ENCODE measurements at places on chromosomes 16 and 17.

GRCh38 chr17:82740906-82741759 lies 5.7 kb downstream of the FN3K start:
- DNase-seq: no peak

- DNase-seq: no peak
These were observed 157.4 kb downstream of the WWOX start for GRCh38 chr16:78256686-78257375.

DNA sequence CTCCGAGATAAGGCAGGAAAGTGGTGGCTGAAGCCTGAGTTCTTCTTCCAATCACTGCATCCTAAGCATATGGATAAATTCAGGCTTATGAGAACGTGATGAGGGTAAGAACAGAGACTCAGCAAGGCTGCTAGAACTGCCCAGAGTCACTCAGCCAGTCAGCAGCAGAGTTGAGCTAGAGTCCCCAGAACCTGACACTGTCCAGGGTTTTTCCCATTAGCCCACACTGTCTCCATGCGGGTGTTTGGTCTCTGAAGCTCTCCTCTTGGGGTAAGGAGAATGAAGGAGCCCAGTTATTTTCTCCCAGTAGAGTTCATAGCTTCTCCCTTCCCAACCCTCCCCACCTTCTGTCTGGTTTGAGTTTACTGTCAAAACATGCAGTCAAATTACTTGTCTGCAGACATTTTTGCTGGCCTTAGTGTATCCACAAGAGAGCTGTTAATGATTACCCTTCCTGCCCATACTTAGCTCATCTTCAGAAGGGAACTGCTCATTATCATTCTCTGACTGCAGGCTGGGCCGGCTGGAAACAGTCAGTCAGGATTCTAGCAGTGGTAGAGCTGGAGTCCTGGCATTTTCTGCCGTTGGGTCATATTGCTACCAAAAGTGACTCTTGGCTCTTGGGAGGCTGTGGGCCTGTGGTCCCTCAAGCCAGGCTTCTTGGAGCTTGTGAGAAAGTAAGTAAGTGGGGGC lies 460.0 kb downstream of the HS3ST3B1 start:
- DNase-seq: no peak

DNA sequence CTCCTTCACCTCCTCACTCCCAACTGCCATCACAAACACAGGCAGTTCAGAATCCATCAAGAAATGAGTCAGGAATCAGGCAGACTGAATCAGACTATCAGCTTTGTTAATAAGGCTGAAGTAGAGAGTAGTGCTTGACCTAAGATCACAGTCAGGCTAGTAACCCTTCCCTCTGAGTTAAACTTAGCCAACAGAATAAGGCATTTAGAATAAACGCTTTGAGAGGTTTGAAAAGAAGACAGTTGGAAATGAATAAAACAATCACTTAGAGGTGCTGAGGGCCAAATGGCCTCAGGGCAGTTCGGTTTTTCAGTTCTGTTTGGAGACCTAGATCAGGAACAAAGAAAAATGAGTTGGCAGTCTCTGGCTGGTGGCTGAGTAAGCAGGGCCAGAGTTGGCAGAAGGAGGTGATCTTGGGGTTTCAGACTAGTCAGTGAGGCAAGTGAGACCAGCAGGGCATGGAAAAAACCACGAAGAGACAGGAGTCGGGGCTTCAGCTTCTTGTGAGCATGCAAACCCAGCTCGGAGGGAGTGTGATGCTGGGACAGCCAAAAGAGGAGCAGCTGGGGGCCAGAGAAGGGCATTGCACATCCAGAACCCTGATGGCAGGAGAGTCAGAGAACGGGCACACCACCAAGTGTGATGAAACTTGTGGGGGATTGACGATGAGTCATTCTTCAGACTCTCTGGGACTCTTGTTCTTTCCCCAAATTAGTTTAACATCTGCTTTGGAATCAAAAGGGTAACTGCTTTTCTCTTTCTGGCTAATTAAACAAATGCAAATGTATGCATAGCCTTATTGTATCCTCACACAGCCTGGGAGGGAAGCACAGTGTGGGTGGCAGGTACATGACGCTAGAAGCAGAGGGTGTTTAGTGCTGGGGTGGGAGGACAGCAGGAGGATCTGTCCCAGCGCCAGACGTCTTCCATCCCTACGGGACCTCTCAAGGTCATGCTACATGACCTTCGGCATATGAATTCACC lies 54.8 kb downstream of the SPECC1 start:
- DNase-seq: peak; percentile 93

- DNase-seq: peak; percentile 70
These were observed 18.8 kb downstream of the ALOX15B start for GRCh38 chr17:8057691-8058114.

DNA sequence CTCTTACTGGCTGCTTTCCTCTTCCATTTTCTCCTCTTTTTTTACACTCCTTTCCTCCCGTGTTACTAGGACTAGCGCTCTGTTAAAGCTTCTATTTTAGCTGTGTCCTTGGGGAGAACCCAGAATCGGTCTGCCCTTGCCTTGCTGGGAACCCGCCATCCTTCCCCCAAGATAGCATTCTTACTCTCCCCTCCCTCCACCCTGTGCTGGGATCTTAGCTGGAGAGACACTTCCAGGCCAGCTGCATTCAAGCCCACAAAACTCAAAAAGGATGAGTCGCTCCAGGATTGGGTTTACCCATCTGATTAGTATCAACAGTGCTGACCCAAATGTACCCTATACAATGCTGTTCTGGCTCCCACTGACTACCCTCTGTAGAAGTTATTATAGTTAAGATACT lies 200.5 kb upstream of the ASIC2 start:
- DNase-seq: no peak

GRCh38 chr17:79670537-79671084 lies 59.8 kb upstream of the RBFOX3 start:
- peak; percentile 10 for DNase-seq

- DNase-seq: no peak
These were observed 16.9 kb downstream of the SYT17 start for GRCh38 chr16:19184823-19185509.

DNA sequence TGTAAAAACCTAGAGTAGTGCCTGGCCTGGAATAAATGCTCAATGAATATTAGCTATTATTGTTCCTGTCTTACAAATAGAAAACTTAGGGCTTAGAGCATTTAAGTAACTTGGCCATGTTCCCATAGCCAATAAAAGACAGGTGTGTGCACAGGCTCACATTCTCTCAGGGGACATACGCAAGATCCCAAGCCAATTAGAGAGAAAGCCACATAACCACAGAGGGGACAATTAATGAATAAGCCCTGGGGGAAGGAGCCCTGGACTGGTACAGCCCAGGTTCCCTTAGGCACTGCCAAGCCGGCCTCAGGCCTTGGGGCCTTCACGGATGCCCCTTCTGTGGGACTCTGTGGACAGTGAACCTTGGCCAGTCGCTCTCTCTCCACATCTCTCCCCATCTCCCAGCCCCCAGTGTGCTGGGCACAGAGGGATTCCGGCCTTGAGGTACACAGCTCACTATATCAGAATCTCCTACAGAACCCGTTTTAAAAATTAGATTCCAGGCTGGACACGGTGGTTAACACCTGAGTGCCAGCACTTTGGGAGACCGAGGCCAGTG lies 27.3 kb upstream of the ABCC12 start:
- DNase-seq: peak; percentile 65

DNA sequence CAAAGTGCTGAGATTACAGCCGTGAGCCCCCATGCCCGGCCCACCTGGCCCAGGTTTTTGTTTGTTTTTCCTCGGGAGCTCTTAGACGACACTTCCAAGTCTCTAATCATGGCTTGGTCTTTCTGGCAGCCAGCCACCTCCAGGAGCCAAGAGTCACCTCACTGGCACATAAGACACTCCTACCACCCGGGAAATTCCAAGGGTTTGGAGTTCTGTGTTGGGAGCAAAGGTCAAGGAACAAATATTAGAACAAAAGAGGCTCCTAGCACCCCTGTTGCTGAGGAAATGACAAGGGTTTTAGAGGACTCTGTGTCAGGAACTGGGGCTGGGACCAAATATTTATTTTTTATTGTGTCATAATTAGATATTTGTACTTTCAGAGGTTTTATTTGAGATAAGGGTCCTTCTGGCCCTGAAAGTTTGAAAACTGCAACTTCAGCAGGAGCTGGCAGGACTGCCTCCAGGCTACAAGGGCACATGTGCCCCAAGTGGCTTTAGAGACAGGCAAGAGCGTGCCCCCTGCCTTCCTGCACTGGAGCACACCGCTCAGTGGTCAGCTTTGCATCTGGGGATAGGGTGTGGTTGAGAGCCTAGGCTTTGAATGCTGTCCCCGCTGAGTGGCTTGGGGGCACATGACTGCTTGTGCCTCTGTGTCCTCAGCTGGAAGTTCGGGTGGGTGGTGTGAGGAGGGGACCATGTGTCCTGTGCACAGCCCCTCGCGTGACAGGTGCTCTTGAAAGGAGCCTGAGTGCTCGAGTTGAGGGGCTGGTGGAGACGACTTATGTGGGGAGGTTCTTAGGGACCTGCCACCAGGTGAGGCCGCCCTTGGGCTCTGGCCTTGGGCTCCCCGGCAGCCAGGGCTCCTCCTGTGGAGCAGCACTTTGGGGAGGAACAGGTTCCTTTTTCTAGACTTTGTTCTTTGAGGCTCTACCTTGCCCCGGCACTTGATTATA lies 29.7 kb downstream of the MGRN1 start:
- DNase-seq: peak; percentile 33

- DNase-seq: no peak
These were observed 28.7 kb upstream of the TNRC6A start for GRCh38 chr16:24700549-24701392.

- DNase-seq: no peak
These were observed 16.7 kb downstream of the SLC6A2 start for GRCh38 chr16:55672471-55672870.

GRCh38 chr16:28001184-28001583 lies 62.3 kb downstream of the GSG1L start:
- DNase-seq: no peak

- no peak for DNase-seq
These were observed 160.3 kb upstream of the TBX2 start for GRCh38 chr17:61239327-61239726.

GRCh38 chr17:31570951-31571892 lies 179.7 kb downstream of the RAB11FIP4 start:
- DNase-seq: no peak

DNA sequence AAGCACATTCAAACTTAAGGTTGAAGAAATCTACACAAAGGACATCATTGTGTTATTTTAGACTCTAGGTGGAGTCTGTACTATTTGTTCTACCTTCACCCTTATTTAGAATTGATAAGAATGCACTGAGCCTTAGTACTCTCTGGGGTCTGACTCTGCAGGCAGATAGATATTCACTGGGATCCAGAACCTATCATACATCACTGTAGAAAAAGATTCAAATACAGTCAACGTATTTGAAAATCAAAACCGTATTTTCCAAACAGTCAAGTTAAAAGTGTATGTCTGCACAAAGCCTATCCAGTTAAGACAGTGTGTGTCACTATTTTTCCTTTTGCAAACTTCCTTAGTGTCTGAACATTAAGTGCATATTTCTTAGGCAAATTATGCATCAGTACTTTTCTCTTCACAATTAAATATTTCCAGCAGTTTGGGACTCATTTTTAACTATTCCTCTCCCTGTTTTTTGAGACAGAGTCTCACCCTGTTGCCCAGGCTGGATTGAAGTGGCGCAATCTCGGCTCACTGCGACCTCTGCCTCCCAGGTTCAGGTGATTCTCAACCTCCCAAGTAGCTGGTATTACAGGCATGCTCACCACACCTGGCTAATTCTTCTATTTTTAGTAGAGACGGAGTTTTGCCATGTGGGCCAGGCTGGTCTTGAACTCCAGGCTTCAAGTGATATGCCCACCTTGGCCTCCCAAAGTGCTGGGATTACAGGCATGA lies 22.3 kb downstream of the MOSMO start:
- DNase-seq: no peak

- no peak for DNase-seq
These were observed 6.8 kb upstream of the ANKS4B start for GRCh38 chr16:21226749-21227148.

DNA sequence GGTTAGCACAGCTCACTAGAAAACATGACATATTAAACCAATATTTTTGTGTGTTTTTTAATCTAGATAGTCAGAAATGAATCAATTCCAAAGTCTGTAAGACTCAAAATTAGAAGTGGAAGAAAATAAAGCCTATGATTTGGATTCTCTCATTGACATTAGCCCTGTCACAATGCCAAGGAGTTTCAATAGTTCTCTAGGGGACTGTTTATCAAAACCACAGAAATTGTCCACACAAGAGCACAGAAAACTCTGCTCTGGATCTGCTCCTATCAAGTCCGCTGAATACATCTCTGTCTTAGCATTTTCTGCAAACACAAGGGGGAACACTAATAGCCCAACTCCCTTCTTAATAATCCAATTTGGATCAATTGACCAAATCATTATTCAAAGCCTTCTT lies 152.0 kb downstream of the HS3ST3B1 start:
- no peak for DNase-seq

DNA sequence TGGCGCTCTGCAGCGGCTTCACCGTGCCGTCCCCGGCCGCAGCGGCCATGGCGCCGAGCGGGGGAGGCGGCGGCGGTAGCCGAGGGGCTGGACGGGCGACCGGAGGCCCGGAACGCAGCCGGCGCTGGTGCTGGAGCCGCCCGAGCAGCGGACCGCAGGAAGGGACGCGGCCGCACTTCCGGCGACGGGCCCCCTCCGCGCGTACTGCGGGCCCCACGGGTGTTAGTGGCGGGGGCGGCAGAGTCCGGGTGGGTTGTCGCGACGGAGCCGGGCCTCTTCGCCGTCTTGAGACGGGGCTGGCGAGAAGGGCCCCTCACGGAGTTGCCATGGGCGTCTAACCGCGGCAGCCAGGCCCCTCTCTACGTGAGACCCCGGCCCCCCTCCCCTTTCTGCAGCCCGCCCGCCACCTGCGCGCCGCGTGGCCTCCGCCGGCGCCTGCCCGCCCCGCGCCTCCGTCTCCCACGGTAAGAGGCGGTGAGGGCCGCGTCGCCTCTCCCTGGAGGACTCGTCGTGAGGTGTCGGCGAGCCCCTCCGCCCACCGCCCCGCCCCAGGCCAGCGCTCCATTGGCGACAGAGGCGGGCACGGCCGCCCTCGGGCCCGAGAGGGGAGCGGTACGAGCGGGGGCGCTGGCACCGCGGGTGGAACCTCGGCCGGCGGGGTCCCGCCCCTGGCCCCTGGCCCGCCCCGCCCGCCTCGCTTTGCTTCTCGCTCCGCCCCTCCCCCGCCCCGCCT lies at the start of the genes VPS9D1 and ZNF276:
TSS of gene VPS9D1 (minus strand) at position 86 of the 733 bp plus-strand sequence. CDS start at position 49, 37 bp downstream.
TSS of gene ZNF276 (plus strand) at position 725 of the 733 bp plus-strand sequence. CDS start 104 bp downstream, outside the sequence.
- peak; percentile 89 for DNase-seq

GRCh38 chr16:14438256-14438655 lies 191.8 kb downstream of the PARN start:
- DNase-seq: peak; percentile 8

- DNase-seq: no peak
These were observed 81.7 kb downstream of the CYB561 start for GRCh38 chr17:63364387-63364786.

- no peak for DNase-seq
These were observed 8.0 kb downstream of the CTRB1 start for GRCh38 chr16:75226550-75227360.

GRCh38 chr17:59807892-59808509 lies 84.7 kb downstream of the TUBD1 start:
- no peak for DNase-seq

DNA sequence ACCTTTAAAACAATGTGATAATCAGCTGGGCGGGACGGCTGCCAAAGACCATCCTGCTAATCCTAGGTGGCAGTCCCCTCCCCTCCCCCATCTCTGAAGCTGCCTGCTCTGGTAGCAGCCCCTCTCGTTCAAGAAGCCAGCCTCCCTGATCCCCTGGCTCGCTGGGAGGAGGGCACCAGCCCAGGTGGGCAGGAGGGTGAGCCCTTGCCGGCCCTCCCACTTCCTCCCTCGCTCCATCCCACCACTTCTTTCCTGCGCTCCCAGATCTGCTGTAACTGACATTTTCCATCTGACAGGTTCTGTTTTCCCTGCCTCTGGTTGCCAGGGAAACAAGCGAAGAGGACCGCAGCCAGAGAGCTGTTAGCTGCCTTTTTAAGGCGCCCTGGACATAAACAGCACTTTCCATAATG lies 155.7 kb upstream of the TNRC6C start:
- DNase-seq: peak; percentile 70

GRCh38 chr16:2172688-2173335 lies 17.2 kb downstream of the TRAF7 start:
- DNase-seq: no peak

Measured in NCI-H69 (cell line).